ENCODE measurements at places on chromosomes 16 and 17.

GRCh38 chr17:72400488-72400827 is 279.6 kb downstream of the SOX9 start:
- no peak for DNase-seq

GRCh38 chr17:77196251-77196650 is 55.5 kb downstream of the SEC14L1 start:
- no peak for DNase-seq

DNA sequence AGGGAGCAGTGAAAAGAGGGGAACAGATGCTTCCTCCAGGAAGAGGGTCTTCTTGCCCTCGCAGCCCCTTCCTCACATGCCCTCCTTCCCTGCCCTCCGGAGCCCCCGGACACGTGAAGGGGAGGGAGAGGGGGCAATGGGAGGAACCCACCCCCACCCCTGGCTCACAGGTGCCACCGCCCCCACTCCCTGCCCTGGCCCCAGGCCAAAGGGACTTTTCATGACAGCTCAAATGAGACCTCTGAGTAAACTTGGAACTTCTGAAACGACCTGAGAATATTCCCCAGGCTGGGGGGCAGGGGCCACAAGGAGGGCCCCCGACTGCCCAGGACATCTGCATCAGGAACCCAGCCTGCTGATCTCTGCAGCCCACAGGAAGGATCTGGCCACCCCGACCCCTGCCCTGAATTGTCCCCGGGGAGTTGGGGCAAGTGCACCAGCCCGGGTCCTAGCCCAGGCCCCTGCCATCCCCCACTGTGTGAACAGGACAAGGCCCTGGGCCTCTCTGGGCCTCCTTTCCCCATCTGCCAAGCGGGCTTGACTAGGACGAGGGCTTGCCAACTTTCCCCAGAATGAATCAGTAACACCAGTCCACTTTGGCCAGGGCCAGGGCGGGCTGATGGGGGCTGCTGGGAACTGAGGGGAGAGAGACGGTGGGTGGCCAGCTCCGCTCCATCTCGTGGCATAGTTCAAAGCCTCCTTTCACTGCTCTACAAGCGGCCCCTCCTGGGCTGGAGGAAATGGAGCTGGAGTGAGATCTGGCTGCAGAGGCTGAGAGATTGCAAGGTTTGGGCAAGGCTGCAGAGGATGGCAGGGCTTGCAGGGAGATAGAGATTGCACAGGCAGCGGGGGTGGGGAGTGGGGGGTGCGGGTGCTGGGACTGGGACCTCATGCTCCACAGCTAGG is 3.8 kb downstream of the IL21R start:
- DNase-seq = no peak

GRCh38 chr17:48211787-48212186 is 104.2 kb downstream of the SNX11 start:
- no peak for DNase-seq

GRCh38 chr17:68682903-68683302 is 81.7 kb upstream of the FAM20A start:
- no peak for DNase-seq

- peak; percentile 82 for DNase-seq
Observed at GRCh38 chr16:86391984-86392383, 118.3 kb upstream of the FOXF1 start.

- no peak for DNase-seq
Observed at GRCh38 chr16:79008036-79008868, 592.3 kb downstream of the MAF start.

GRCh38 chr17:1620486-1620885 is 8.1 kb downstream of the SLC43A2 start:
- no peak for DNase-seq

GRCh38 chr16:20930365-20930690 is 29.8 kb downstream of the LYRM1 start:
- no peak for DNase-seq

DNA sequence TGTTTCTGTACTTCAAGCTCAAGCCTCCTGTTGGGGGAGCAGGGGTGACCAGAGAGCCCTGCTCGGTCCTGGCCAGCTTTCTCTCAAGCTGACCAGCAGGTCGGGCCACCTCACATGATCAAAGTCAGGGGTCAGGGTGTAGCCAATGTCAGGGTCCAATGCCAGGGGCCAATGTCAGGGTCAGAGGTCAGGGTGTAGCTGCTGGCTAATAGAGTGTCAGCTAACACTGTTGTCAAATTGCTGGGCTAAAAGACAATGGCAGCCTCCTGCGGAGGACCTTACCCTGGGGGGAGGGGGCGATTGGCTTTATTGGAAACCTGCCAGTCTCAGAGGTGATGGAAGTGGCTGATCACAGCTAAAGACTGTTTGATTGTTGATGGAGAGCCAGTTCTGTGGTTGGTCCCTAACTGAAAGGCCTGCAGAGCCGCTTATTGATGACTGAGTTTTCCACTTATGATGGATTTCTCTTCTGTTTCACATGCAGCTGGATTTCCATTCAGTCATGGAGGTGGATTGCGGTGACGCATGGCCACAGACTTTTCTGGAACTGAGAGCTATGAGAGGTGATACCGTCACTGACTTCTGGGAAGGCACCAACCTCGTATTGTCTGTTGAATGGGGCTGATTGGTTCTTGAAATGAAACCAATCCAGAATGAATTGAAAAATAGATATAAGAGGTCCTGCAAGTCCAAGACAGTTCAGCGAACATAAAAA is 97.4 kb upstream of the ZFHX3 start:
- no peak for DNase-seq

DNA sequence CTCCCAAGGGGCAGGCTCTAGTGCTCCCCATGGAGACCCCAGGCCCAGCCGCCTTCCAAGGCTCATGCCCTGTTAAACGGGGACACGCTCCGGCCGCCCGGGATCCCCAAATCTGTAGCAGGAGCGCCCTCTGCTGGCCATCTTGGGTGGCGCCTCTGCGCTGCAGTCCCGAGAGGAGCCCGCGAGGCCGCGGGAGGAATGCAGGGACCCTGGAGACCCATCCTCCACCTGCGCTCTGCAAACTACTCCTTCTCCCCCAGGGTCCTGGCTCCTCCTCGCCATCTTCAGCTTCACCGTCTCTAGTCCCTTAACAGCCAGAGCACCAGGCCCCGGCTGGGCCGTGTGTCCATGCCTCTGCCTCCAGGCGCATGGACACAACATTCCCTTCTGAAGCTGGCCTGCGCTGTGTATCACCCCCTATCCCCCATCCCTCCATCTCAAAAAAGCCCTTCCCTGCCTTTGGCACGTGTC is 23.6 kb upstream of the KRT17 start:
- peak; percentile 39 for DNase-seq

- no peak for DNase-seq
Observed at GRCh38 chr16:21592191-21592590, 7.2 kb upstream of the METTL9 start.

DNA sequence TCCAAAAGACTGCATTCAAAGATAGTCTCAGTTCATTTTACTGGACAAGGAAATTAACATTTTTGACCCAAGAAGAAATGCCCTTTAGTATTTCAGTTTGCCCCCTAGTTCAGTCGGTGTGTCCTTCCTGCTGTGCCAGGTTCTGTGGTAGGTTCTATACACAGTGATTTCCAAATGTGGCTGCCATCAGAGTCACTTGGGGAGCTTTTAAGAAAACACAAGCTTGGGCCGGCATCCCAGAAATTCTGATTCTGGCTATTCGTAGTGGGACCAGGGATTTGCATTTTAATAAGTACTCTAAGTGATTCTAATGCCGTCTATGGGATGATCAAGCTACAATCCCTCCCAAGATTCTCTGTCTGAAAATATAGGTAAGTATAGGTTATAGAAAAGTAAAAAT is 10.2 kb downstream of the RSPRY1 start:
- DNase-seq = no peak

DNA sequence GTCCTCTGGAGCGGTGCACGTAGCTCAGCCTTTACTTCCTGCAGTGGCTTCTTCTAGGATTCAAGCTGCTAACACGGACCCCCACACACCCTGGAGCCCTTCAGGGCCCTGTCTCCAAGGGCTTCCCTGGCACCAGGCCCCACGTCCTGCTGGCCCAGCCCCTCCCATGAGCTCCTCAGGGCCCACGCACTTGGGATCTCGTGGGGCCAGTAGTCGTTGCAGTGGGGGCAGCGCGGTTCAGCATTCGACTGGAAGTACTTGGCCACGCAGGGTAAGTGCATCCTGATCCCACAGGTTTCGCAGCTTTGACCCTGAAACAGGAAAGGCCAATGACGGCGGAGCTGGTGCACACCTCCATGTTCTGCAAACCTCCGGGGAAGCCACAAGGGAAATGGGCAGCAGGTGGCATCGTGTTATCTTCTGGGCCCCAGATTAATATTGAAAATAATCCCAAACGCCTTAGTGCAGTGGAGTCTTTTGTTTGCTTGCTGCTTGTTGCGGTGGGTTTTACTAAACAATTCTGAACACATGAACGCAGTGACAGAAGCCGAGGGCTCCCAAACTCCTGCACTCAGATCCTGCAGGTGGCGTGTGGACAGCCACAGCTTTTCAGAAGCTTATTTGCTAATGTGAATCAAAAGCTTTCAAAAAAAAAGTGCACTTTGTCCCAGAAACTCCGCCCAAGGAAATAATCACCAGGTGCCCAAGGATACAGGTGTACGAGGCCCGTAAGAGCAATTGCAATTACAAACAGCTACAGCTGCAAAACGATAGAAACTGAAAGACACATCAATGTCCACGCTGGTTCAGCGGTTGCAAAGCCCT is 22.4 kb downstream of the KDM8 start:
- no peak for DNase-seq

DNA sequence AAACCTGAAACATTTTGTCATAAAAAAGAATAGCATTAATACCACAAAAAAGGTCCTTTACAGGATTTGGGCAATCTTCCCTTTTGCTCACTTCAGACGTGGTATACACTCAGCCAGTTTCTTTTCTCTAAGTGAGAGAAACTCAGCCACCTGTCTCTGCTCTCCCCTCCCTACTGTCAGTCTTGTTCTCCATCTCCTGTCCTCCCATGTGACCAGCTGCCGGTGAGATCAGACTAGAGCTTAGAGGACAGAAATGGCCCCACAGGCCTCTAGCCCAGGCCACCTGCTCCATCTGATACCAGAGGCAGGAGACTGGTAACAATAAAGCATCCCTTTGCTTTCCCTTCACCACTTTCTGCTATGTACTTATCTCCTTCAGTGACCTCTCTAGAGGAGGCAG is 34.9 kb downstream of the CMC2 start:
- DNase-seq = no peak

GRCh38 chr16:78566397-78567073 is 467.1 kb downstream of the WWOX start:
- DNase-seq = no peak

DNA sequence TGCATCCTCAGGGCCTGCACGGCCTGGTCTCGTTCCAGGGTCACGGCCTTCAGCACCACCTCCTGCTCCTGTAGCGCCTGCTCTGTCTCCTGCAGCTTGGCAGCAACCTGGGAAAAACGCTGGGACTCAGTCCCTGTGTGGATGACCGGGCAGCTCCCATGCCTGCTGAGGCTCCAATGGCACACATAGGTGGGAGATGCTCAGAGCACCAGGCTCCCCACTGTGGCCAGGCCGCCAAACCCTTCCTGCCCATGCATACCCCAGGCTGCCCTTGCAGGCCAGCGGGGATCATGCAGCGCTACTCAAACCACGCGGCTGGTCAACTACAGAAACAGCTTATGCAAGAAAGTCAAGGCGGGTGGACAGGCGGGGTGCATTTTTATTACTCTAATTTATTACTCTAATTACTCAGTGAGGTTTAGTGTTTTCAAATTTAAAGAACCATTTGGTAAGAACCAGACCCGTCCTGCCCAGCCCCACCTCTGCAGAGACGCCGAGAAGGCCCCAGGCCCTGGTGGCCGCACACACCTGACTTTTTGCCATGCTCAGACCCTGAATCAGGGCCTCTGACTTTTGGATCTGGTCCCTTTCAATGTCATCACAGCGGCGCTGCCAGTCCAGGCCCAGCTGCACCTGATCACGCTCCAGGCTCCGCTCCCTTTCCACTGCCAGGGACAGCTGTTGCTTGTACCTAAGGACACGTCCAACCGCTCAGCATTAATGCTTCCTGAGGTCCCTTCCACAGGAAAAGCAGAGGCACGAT is 34.0 kb downstream of the CCDC57 start:
- no peak for DNase-seq

DNA sequence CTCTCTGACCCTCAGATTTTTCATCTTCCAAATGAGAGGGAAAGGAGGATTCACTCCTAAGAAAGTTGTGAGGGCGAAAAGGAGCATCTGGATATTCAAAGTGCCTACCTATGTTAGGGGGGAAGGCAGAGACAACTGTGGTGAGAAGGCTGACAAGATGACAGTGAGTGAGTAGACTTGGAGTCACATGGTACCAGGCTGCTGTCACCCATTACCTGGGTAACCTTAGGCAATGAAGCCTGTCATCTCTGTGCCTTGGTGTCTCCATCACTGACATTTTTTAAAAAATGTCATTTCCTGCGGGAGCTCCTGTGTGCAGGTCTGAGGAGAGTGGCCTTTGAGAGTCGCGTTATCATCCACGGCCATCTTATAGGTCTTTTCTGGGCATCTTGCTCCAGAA is 124.0 kb downstream of the MAF start:
- DNase-seq = no peak

DNA sequence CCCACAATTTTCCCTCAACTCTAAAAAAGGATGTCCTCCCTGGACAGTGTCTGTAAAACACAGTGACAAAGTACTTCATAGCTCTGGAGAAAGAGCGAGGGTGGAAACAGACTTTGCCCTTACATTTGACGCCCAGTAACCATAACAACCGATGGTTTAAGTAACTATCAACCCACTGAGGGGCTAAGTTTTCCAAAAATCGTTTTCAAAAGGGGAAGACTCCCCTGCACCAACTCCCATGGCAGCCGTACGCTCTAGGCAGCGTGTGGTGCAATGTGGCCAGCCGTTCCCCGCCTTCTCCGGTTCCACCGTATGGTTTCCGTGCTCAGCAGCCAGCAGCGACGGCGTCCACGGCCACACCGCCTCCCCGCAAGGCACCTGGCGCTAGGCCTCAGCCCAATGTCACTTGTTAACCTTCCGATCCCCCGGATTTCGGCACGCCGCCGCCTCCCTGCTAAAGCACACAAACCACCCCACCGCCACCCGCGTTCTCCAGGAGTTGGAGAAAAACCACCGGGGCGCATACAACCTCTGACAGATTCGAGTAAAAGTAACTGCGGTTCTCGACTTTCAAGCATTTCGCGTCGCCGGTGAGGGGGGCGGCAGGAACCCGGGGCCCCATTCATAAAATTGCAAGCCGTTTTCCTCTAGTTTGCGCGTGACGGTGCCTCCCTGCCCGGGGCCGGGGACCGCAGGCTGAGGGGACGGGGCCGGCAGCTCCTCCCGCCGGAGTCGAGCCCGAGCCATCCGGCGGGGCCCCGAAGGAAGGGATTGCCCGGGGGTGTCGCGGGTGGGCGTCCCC is 661 bp downstream of the TEX2 start:
- DNase-seq = peak; percentile 1

GRCh38 chr16:79599256-79599836 is 1.2 kb downstream of the MAF start:
- DNase-seq = no peak

- DNase-seq = no peak
Observed at GRCh38 chr16:49452578-49452977, 79.0 kb downstream of the C16orf78 start.

Measured in HCEC 1CT (cell line).